Aorta (tissue), 5 donors: ENCODE measurements at places on chromosomes 16 and 17.
A peak's percentile ranks its signal among the peaks of the same experiment; 100 is the strongest.

- no peaks in the 10 kb centered on the region for H3K27me3 ChIP-seq
- no peaks in the 10 kb centered on the region for H3K36me3 ChIP-seq
- H3K4me1 ChIP-seq = no peaks in the 10 kb centered on the region
- no peak overlapping the region for H3K4me3 ChIP-seq
- no peak for DNase-seq
- H3K27ac ChIP-seq = no peak overlapping the region
Measured at GRCh38 chr17:83036193-83036592, 43.2 kb upstream of the METRNL start.

- DNase-seq = peak; percentile 79
- H3K27me3 ChIP-seq = no peaks in the 10 kb centered on the region
- peak overlapping the region; percentile 80 for H3K4me3 ChIP-seq
- H3K36me3 ChIP-seq = no peaks in the 10 kb centered on the region
- H3K4me1 ChIP-seq = no peaks in the 10 kb centered on the region
Measured at GRCh38 chr16:57091200-57091974, 996 bp upstream of the CPNE2 start.

GRCh38 chr17:51748749-51749604 lies 409.5 kb downstream of the CA10 start:
- no peaks in the 10 kb centered on the region for H3K36me3 ChIP-seq
- no peaks in the 10 kb centered on the region for H3K4me1 ChIP-seq
- no peak for DNase-seq
- no peak overlapping the region for H3K27ac ChIP-seq
- no peak overlapping the region for H3K4me3 ChIP-seq

DNA sequence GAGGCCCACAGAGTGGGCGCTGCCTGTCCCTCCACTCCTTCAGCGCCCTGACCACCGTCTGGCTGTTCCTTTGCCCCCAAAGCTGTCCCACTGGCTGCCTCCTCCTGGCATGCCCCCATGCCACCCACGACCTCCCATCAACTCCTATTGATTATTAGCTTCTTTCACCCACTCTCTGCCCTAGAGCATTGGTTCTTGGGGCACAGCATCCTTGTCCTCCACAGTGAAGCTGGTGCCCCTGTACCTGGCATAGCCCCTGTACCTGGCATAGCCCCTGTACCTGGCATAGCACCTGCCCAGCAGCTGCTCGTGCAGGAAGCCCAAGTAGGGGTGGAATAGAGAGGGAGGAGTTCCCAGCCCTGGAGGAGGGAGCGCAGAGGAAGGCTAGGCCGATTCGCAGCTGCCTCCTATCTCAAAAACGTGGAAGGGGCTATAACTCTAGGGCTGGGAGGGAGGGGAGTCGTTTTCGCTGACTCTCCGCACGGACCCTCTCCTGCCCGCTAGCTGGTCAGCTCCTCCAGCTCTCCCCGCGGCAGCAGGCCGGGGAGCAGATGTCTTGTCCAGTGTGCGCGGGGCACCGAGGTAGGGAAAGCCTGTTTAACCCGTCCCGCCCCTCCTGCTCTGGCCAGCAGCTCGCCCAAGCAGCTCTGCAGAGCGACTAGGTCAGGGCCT lies 5.7 kb upstream of the ACTG1 start:
- peak overlapping the region; percentile 39 for H3K27ac ChIP-seq
- no peaks in the 10 kb centered on the region for H3K36me3 ChIP-seq
- H3K4me3 ChIP-seq = peak overlapping the region; percentile 51
- DNase-seq = no peak
- H3K27me3 ChIP-seq = no peaks in the 10 kb centered on the region

GRCh38 chr16:21989133-21989532 lies 11.8 kb downstream of the PDZD9 start:
- H3K36me3 ChIP-seq = peaks cover 3% of the 10 kb centered on the region
- H3K4me3 ChIP-seq = no peak overlapping the region
- no peak for DNase-seq
- no peaks in the 10 kb centered on the region for H3K4me1 ChIP-seq

- H3K27ac ChIP-seq = no peak overlapping the region
- H3K27me3 ChIP-seq = no peaks in the 10 kb centered on the region
- H3K4me3 ChIP-seq = no peak overlapping the region
Measured at GRCh38 chr16:72371307-72372086, 199.5 kb upstream of the PMFBP1 start.

- H3K27ac ChIP-seq = no peak overlapping the region
- no peaks in the 10 kb centered on the region for H3K36me3 ChIP-seq
- H3K4me1 ChIP-seq = no peaks in the 10 kb centered on the region
- H3K4me3 ChIP-seq = no peak overlapping the region
- DNase-seq = no peak
Measured at GRCh38 chr17:69069226-69069750, 8.6 kb upstream of the ABCA9 start.

GRCh38 chr17:72102366-72102765 lies 18.5 kb upstream of the SOX9 start:
- no peaks in the 10 kb centered on the region for H3K27me3 ChIP-seq
- H3K36me3 ChIP-seq = no peaks in the 10 kb centered on the region
- no peaks in the 10 kb centered on the region for H3K4me1 ChIP-seq
- H3K27ac ChIP-seq = no peak overlapping the region

DNA sequence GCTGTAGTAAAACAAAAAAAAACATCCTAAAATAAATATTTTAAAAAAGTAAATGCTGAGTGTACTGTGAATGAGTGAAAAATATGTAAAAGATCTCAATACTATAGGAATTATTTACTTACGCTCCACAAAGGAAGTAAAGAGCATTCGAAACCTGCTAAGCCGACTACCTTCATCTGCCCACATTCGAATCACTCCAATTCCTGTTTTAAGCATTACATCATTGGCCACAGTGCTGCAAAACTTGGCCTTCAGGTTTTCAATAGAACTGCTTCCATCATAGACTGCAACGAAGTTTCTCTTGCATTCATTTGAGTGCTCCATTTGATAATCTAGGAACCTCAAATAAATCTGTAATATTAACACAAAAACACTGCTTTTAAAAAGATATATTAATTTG lies 34.4 kb downstream of the NETO2 start:
- no peak overlapping the region for H3K27ac ChIP-seq
- no peaks in the 10 kb centered on the region for H3K4me1 ChIP-seq
